ENCODE measurements at places on chromosomes 12 and 14. TPM values are rescaled to one million over a fixed set of nuclear protein-coding genes. Genes with fewer than 3 reads are reported as not detected.

Gene APAF1
- 1.9 TPM for polyA plus RNA-seq

Gene DGKA
- 2.1 TPM for polyA plus RNA-seq

Gene CACNA1C
- 0.44 TPM for polyA plus RNA-seq

Gene POTEM
- polyA plus RNA-seq = not detected

Gene GPR132
- polyA plus RNA-seq = 0.32 TPM

Gene MFAP5
- polyA plus RNA-seq = 0.20 TPM

Gene ALDH2
- polyA plus RNA-seq = 849 TPM

Gene HOXC11
- polyA plus RNA-seq = not detected

Gene PLEKHG7
- 0.08 TPM for polyA plus RNA-seq

Gene TAS2R10
- polyA plus RNA-seq = not detected

Gene NGB
- polyA plus RNA-seq = not detected

Gene MSI1
- 0.13 TPM for polyA plus RNA-seq

Gene INHBE
- 137 TPM for polyA plus RNA-seq

Gene SPX
- polyA plus RNA-seq = 3.7 TPM
